ENCODE measurements at places on chromosomes 13 and 19. TPM values are rescaled to one million over a fixed set of nuclear protein-coding genes. Genes with fewer than 3 reads are reported as not detected.

Gene SPACA4
- polyA plus RNA-seq = not detected

Gene PSG3
- polyA plus RNA-seq = not detected

Gene AMH
- polyA plus RNA-seq = 6.1 TPM

Gene CCL25
- not detected for polyA plus RNA-seq

Gene TEAD2
- polyA plus RNA-seq = 54.4 TPM

Gene POSTN
- polyA plus RNA-seq = 1,932 TPM

Gene MYDGF
- polyA plus RNA-seq = 55.5 TPM

Gene C1QTNF9
- 4.9 TPM for polyA plus RNA-seq

Gene DMWD
- polyA plus RNA-seq = 46.3 TPM

Gene SULT2B1
- 0.10 TPM for polyA plus RNA-seq

Gene C5AR2
- polyA plus RNA-seq = 0.47 TPM

Gene LRRC4B
- polyA plus RNA-seq = 8.5 TPM

Gene F10
- 16.9 TPM for polyA plus RNA-seq

Gene RFPL4A
- 2.0 TPM for polyA plus RNA-seq

Gene ZNF77
- 4.5 TPM for polyA plus RNA-seq

Gene ACP7
- 0.15 TPM for polyA plus RNA-seq

Gene KLC3
- polyA plus RNA-seq = 0.20 TPM

Gene ZNF154
- 13.1 TPM for polyA plus RNA-seq

Gene TMEM272
- polyA plus RNA-seq = 0.29 TPM

Gene MTRF1
- 10.5 TPM for polyA plus RNA-seq

Gene COMP
- polyA plus RNA-seq = 4.0 TPM

Gene KIR3DL2
- polyA plus RNA-seq = not detected

Gene SMAD9
- 13.3 TPM for polyA plus RNA-seq

Gene RDH8
- polyA plus RNA-seq = not detected

Data from forelimb muscle (tissue), 1 donor.